ENCODE measurements at places on chromosomes 5 and 9.
A peak's percentile ranks its signal among the peaks of the same experiment; 100 is the strongest.

DNA sequence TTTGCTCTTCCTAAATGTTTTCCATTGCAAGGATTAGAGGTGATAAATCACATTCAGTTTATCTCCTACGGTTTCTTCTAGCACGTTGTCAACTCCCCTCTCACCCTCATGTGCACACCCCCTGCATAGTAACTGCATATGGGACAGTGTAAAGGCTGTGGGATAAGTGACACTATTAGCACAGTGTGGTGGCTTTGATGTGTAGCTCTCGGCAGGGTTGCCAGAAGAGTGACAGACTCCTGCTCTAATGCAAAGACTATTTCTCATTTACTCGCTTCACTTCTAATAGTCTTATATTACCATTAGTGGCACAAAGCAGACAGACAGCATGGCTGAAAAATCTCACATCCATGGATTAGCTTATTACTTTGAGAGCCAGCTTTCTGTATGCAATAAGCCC lies 454.6 kb downstream of the CETN3 start:
- DNase-seq: no peak

- no peak for DNase-seq
These were observed 182.5 kb downstream of the NTRK2 start for GRCh38 chr9:84851935-84852585.

DNA sequence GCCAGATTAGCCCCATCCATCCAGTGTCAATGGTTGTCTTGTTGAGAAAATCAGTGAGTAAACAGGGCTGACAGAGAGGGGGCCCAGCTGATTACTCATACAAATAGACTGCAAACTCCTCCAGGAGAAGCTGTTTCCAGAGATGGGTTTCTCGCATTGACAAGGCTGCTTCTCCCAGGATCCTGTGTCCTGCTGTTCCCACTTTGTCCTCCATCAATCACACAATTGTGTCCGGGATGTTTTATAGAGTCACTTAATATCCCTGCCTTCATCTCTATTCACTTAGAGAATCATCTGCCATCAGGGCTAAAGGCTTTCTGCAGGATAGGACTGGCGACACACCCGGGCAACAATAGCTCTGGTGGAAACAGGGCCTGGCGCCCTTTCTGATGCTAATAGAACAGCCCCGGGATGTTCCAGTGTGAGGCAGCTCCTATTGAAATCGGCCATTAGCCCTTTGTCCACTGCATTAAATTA lies 71.7 kb upstream of the TBCA start:
- no peak for DNase-seq

DNA sequence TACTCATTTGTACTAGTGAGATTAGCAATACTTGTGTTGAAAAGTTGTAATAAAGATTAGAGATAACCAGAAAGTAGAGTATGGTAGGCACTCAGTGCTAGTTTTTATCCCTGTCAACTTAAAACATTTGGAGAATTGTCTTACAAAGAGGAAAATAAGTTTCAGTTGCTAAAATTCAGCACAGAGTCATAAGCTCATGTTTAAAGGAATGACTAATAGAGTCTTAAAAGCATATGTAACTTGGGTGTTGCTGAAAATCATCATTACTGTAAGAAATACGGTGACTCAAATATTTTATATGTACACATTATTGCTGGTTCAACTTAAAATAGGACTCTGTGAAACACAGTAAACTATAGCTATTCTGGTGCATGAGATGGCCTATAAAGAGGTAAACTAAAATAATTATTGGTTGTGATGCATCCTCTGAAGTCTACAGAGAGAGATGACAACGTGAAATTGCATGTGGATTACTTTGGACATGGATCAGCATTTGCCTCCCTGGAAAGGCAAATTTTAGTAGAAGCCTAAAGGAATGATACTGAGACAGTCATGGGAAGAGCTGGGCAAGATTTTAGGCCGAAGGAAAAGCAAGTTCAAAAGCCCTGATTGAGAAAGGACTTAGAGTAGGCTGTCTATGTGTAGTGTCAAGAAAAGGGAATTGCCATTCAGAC lies 34.6 kb downstream of the SGCD start:
- no peak for DNase-seq

- DNase-seq: peak; percentile 55
These were observed 74.2 kb downstream of the NTNG2 start for GRCh38 chr9:132235894-132236661.

DNA sequence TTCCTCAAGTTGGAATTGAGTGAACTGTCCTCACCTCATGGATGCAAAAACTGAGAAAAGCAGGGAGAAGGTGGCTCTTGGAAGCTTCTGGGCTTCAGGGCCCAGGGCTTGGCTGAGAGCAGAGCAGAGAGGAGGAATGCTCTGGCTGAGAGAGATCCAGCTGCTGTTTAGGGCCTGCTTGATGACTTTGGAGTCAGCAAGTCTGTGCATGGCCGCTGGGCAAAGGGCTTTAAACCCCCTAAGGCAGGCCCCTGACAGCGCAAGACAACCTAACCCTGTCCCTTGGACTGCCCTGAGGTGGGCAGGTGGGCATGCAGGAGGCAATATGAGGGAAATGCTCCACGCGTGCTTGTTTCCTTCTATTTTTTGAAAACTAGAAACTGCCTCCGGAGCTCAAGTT lies 8.6 kb downstream of the STC2 start:
- DNase-seq: no peak

GRCh38 chr5:67047616-67048015 lies 149.0 kb downstream of the CD180 start:
- no peak for DNase-seq

GRCh38 chr9:95749493-95749892 lies 126.0 kb upstream of the ERCC6L2 start:
- no peak for DNase-seq

DNA sequence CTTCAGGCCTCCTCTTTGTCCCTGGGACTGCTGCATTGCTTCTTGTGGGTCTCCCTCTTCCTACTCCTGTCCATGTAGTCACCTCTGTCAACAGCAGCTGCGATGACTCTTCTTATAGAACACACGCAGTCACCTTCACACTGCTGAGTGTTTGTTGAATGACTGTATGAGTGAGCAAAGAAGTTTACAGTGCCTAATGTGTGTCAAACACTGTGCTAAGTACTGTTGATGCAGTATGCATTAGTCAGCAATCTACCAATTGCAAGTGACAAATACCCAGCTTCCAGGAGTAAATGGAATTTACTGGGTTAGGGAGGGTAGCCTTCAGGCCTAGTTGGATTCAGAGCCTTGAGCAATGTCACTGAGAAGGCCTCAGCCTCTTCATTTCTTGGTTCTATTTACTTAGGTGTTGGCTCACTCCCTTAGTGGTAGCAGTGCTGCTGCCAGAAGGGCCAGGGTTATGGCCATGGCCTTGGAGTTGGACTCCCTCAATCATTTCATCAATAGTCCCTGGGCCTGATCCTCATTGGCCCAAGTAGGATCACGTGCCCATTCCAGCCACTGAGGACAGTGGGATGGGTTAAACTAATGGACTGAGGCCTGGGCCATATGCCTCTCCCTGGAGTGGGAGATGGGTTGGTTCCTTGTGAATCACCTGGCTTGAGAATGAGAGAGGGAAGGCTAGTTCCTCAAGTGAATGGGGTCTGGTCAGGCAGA lies 93.5 kb downstream of the RGS3 start:
- DNase-seq: no peak

DNA sequence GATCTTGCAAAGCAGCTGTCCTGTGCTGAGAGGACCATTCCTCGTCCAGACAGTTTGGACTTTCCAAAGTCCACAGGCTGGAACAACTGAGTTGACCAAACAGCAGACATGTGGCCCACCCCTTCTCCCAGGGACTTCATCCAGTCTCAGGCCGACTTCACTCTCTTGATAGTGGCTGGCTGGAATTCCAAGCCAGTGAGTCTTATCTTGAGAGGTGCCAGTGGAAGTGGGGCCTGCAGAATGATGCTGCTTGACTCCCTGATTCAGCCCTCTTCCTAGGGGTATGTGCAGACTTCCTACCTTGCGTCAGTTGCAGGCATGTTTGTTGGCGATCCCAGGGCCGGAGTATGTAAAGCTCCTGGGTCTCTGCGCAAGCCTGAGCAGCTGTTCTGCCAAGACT lies 131.4 kb upstream of the TSLP start:
- DNase-seq: no peak

DNA sequence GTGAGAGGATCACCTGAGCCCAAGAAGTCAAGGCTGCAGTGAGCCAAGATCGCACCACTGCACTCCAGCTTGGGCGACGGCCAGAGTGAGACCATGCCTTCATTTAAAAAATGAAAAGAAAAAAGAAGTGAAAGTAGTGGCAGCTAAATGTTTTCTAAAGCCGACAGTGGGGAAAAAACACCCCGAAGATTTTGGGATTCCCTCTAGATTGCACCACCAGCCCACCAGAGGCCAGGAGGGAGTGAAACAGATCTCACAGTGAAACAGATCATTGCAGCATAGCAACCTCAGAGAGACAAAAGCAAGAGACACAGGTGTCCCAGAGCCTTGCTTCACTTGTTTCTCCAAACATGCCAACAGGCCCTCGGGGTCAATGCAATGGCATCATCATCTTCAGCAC lies 156.8 kb downstream of the PAX5 start:
- DNase-seq: no peak

- no peak for DNase-seq
These were observed 509.7 kb downstream of the PSAT1 start for GRCh38 chr9:78806492-78807160.

DNA sequence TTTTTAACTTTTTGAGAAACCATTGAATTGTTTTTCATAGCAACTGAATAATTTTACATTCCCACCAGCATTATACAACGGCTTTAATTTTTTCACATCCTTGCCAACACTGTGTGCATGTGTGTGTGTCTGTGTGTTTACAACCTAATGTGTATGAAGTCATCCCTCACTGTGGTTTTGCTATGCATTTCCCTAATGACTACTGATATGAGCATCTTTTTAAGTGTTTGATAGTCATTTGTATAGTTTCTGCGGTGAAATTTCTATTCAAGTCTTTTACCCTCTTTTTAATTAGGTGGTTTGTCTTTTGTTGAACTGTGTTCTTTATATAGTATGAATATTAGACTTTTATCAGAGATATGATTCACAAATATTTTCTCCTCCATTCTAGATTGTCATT lies 263.1 kb upstream of the COX7C start:
- DNase-seq: no peak

DNA sequence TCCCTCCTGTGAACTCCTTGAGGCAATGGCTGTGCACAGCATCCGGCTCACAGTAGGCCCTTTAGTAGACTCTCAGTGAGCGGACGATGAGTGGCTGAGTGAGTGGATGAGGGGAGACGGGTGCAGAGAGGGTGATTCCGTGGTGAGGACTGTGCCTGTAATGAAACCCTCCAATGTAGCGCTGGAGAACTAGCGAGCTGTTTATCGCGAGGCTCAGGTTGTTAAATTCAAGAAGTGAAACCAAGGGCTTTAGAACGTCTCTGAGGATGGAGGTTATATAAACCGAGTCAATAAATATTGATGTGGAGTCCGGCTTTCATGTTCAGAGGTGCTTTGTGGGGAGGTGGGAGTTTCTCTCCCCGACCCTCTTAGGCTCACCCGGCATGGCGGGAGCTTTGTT lies 53.2 kb downstream of the NSG2 start:
- no peak for DNase-seq

DNA sequence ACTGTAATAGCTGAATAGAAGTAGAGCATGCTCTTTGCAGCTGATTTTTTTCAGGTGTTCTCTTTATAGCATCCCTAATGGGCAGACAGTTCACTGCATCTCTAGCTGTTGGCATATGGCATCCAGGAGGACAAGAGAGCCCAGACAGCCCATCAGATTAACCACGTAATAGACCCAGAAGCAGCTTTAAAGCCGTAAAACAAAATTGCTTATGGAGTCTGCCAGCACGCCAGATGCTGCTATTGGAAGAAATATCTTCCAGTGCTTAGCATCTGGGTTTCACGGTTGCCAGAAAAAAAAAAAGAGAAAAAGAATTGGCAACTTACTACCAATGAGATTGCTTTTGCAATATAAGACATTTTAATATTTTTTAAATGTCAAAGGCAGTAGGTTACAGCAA lies 869.4 kb upstream of the NUDT12 start:
- DNase-seq: no peak

DNA sequence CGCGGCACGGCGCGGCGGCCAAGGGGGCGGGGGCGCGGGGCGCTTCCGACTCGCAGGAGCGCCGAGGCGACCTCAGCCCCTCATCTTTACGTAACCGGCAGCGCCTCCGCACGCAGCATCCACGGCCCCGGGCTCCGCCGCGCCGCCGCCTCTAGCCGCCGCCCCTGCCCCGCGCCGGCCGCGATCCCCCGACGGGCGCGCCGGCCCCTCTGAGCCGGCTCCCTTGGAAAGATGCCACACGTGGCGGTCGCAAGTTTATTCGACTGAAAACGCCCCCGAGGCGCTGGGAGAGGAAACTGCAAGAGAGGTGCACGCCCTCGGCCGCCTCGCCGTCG lies 1.0 kb downstream of the KLF9 start:
- no peak for DNase-seq

DNA sequence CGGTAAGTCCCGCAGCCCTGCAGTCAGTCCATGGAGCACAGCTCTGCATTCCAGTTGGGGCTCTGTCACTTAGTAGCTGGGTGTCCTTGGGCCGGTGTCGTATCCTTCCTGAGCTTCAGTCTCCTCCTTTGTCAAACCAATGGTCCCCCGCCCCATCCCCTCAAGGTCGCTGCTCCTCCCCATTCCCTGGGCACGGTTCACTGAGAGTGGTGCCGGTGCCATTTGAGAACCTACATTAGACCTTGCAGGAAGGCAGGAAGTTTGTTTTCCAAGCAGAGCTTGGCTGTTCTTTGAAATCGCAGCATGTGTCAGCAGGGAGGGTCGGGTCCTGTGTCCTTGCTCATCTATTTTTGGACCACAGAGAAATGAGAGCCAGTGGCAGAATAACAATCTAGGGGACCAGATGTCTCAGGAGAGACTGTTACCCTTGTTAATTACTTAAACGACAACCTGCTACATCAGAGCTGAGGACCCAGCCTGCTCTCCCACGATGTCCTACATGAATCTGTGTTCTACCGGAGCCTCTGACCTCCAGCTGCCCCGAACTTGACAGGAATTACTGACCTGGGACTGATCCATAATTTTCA lies 21.7 kb upstream of the BARHL1 start:
- DNase-seq: no peak

GRCh38 chr9:22954964-22955363 lies 508.3 kb downstream of the DMRTA1 start:
- DNase-seq: no peak

DNA sequence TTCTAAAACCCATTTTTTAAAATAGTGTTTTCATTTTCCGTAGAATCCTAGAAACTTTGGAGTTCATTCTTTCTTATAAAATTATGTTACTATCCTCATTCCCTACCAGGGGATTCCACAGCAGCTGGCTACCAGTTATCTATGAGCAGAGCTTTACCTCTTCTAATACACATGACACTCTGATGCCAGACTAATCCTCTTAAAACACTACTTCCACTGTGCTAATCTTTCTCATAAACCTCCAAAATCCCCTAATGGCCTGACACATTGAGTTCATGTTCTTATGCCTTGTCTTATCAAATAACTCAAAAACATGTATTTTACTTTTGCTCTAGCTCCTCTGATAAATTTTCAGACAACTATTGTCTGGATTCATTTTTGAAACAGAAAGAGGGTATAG lies 633.6 kb upstream of the FTMT start:
- no peak for DNase-seq

GRCh38 chr9:110922145-110922544 lies 116.1 kb downstream of the LPAR1 start:
- no peak for DNase-seq
